ENCODE measurements at places on chromosomes 2 and 18. TPM values are rescaled to one million over a fixed set of nuclear protein-coding genes. Genes with fewer than 3 reads are reported as not detected.

DNA sequence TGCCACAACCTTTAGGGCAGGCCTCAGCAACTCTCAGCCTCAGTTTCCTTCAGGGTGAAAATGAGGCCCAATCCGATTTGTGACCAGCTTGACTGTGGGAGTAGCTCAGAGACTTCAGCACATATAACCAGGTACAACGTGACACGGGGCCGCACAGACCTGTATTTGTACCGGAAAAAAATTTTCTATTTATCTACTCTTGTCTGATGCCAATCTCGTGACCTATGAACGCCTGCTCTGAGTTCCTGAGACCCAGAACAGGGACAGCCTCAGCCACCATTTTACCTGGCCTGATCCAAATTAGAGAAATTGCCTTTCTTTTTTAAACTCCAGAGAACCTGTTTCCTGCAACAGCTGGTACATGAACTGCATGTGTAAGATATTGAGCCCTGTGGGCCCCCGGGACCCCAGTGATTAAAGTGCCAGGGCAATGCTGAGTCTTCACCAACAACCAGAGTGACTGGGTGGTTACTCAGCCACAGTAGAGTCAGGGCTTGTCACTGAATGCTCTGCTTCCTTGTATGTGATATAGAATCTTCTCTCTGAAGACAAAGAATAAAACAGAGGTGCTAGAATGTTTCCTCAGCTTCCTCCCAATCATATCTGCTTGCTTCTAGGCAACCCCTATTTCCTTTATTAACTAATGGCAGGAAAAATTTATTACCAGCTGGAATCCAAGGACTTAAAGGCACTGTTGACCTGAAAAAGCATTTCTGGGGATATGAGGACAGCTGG is 47.8 kb upstream of the FZD7 start:
- no peak for DNase-seq

- DNase-seq, result no peak
These were observed 8.9 kb downstream of the EMILIN2 start for GRCh38 chr18:2855560-2856350.

DNA sequence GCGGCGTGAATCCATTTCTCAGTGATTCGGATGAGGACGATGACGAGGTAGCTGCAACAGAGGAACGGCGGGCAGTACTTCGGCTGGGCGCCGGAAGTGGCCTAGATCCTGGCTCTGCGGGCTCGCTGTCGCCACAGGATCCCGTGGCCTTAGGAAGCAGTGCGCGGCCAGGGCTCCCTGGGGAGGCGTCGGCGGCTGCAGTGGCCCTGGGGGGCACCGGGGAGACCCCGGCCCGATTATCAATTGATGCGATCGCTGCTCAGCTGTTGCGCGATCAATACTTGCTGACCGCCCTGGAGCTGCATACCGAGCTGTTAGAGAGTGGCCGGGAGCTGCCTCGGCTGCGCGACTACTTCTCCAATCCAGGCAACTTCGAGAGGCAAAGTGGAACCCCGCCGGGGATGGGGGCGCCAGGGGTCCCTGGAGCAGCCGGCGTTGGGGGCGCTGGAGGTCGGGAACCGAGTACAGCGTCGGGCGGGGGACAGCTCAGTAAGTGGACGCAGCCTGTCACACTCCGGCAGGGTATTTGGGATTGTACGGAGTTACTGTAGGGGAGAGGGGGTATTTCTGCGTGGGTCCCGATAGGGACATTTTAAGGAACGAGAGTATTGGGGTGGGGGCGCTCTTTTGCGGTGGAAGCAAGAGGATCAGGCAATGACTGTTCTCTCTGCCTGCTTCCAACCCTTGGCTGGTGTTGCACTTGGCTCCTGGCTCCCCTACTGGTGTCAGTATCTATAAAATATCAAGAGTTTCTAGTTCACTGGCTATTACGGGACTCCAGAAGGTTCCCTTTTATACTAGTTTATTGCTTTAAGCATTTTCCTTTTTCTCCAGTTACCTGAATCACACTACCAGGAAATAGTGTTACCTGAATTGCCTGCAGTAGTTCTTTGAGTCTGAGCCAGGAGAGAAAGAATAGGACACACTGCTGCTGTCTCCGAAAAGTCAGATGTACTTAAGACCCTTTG is 772 bp downstream of the RELCH start:
- peak; percentile 22 for DNase-seq

GRCh38 chr18:39167990-39168389 is 1602.4 kb upstream of the CELF4 start:
- no peak for DNase-seq

DNA sequence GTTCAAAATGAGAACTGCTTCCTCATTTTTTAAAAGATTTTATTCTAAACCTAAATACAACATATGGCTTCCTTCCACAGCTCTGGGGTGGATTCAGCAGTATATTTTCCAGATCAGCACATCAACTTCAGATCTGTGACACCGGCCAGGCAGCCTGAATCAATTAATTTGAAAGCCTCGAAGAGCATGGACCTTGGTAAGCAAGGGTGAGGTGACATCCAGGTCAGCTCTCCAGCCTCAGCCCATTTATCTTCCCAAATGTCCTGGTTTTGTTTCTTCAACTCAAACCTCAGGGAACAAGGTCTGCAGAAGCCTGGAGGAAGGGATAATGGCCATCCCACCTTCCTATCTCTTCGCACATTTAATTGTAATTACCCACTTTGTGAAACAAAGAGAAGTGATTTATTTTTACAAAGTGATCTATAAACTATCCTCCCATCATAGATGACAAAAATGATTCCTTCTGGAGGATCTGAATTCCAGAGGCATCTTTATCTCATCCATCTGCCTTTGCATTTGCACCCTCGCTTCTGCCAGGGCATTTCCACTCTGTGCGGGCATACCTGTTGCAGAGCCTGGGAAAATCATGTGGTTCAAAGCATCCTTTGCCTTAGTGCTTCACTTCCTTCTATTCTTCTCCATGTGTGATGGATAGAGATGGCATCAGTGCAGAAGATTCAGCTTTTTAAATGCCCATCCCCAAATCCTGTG is 489.0 kb upstream of the NRP2 start:
- DNase-seq, result no peak

GRCh38 chr2:5040571-5040970 is 651.6 kb upstream of the SOX11 start:
- no peak for DNase-seq

GRCh38 chr2:60391230-60391629 is 162.2 kb downstream of the BCL11A start:
- no peak for DNase-seq

DNA sequence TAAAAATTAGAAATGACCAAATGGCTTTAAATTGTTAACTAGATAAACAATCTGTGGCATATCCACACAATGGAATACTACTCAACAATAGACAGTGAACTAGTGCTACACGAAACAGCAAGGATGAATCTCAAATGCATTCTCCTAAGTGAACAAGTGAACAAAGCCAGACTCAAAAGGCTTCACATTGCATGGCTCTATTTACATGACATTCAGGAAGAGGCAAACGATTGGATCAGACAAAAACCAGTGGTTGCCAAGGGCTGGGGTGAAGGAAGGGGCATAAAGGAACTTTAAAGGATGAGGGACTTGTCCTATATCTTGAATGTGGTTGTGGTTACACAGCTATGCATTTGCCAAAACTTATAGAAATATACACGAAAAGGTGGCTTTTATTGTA is 184.3 kb downstream of the RPIA start:
- no peak for DNase-seq

GRCh38 chr2:229901819-229902218 is 20.0 kb downstream of the TRIP12 start:
- DNase-seq, result peak; percentile 75

- DNase-seq, result peak; percentile 63
These were observed 41.6 kb downstream of the LBH start for GRCh38 chr2:30272761-30273573.

- DNase-seq, result no peak
These were observed 606 bp downstream of the GAL3ST2 start for GRCh38 chr2:241777170-241777685.

The NT5C1B gene
- total RNA-seq, result not detected
